ENCODE measurements at places on chromosomes 1 and 21.

DNA sequence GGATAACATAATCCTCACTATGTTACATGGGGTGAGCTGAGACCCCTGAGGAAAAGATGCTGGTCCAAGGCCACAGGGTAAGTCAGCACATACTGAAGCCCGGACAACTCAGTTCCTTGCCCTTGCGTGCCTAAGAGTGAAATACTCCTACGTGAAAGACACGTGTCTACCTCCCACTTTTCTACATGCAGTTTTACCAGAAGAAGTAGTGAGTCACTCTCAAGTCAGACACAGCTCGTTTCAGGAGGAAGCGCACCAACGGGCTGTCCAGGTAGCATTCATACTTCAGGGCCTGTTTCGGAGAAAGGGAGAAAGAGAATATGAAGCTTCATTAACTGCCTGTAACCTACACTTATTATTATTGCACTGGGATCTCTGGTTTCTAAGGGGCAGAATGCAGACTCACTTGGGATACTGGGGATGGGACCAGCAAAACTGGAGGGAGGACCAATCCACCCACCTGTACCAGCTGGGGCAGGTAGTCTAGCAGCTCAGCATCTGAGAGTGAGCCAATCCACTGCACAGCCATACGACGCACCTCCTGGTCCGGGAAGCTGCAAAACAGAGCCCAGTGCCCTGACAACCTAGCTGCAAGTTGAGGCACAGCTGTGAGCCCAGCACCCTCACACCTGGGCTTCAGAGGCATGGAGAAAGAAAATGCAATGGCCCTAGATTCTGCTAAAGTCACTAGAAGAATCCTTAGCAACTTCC, 32.4 kb upstream of the PPP1R15B start:
- DNase-seq = peak; percentile 95

GRCh38 chr1:66978201-66978600, 53.4 kb downstream of the MIER1 start:
- no peak for DNase-seq

DNA sequence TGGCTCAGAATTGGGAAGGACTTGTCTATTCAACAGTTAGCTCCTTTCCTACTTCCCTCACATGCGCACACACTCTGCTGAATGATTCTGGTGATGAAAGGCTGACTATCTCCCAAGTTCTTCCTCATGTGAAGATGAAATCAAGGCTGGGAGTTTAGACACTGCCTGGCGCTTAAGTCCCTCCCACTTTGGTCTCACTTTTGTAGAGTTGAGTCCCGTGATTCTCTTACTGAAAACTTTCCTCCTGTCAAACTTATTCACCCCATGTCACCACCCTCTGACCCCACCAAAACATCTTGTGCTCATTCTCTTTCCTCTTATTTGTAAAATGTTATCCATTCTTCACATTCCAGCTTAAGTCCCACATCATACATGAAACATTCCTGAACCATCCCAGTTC, 8.4 kb upstream of the MRPS6 start:
- no peak for DNase-seq

DNA sequence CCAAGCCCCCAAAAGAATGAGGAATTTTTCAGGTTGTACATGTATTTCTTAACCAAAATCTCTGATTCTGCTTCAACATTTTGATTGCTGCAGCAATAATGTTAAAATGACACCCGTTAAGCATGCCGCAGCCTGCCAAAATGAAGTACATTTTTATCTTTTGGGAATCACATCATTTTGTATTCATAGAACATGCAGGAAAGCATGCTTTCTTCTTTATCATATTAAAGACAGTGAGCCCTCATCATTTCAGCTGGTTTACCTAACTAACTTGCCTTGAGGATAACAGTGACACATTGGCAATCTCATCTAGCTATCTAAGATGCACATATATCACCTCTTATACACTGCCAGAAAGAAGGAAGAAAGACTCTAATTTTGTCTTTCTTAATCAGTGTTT, 299.2 kb downstream of the LTN1 start:
- DNase-seq = no peak

- DNase-seq = peak; percentile 78
Observed at GRCh38 chr1:19367584-19368041, 55.5 kb downstream of the SLC66A1 start.

DNA sequence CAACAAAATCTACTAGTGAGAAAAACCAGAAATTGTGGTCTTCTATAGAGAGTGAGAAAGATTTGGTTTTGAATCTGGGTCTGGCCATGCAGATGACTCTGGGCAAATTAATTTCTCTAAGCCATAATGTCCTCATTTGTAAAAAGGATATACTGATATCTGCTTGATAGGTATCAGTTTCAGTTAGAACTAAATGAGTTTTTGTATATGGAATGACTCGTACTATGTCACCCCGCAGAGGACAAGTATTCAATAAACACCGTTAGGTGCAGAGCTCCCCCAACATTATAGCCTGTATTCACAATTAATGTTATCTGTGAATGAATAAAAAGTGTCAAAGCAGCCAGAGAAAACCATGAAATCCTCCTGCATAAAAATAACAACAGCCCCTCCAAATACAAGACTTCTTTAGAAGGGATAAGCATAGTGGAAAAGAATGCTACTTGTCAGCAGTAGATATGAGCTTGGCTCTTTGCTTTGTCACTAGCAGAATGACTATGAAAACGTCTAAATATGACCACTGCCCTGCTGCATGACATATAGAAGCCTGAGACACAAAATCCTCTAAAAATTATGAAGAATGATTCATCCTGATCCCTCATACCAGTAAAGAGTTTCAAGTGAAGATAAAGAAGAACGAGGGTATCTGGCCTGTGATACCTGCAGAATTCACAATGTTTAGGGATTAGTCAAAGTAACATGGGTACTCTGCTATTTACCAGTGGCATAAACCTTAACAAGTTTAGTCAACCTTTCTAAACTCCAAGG, 17.8 kb downstream of the SCAF4 start:
- no peak for DNase-seq

- no peak for DNase-seq
Observed at GRCh38 chr1:110070671-110071242, at the start of gene ALX3. TSS of gene ALX3 (minus strand) at chr1:110070672. CDS start at chr1:110070612, 60 bp downstream.

DNA sequence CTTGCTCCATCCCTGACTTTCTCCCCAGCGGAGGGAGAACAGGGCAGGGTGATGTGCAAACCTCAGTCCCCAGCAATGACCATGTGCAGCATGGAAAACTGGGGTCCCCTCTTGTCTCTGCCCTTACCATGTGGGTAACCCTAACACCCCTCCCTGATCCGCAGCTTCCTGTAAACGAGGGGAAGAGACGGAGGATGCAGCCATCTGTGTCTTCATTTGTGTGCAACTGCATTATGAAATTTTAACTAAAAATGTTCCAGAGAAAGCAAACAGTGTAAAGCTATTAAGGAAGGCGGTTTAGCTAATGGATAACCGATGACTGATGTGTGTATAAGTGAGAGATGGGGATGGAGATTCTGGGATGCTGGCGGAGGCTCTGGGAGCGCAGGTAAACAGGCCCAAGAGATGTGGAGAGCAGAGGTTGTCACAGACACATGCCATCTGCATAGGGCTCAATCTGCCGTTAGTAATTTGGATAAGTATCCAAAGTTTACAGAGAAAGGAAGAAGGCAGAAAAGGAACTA, 206.6 kb downstream of the DSCAM start:
- DNase-seq = no peak

- DNase-seq = no peak
Observed at GRCh38 chr1:206761159-206761768, 9.3 kb upstream of the IL19 start.

GRCh38 chr1:228041316-228041715, 34.5 kb downstream of the WNT3A start:
- DNase-seq = no peak

DNA sequence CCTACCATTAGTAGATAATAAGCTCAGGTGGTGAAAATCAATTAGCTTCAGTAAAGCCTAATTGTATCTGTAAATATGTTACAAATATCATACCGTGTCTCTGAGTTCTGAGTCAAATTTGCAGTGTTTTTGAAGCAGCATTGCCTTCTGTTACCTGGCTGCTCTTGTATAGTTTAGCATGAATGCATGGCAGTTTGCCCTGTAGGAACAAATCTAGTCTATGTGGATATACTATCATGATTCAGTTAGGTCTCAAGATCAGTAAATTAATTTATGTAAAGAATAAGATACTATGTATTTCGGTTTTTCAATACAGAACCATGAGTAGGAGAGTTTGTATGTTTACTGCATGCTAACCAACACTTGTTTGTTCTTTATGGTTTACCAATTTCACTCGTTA, 240.6 kb upstream of the C1orf105 start:
- DNase-seq = no peak

GRCh38 chr1:18651713-18652112, 21.1 kb downstream of the PAX7 start:
- DNase-seq = no peak

- no peak for DNase-seq
Observed at GRCh38 chr1:237671262-237671661, 219.5 kb downstream of the ZP4 start.

DNA sequence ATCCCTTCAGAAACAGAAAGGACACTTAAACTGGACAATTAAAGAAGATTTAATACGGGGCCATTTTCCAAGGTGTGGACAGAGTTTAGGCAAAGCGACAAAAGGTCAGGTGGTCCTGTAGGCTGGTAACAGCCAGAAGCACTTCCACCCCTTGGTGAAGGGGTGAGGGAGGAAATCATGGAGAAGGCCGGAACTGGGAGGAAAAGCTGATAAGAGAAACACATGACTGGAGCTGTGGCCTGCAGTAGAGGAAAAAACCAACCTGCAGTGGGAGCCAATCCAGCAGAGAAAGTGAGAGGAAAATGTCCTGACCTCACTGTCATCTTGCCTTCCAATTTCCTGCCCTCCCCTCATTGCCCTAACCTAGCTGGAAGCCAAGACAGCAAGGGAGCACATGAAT, 249.8 kb downstream of the LMO4 start:
- no peak for DNase-seq

- no peak for DNase-seq
Observed at GRCh38 chr1:24551960-24552571, 3.8 kb upstream of the NCMAP start.

GRCh38 chr1:246210756-246211155, 296.3 kb downstream of the SMYD3 start:
- DNase-seq = no peak

GRCh38 chr1:236692742-236693141, 6.4 kb downstream of the ACTN2 start:
- no peak for DNase-seq

GRCh38 chr1:26993237-26994019, at the start of gene TRNP1:
TSS of gene TRNP1 (plus strand) at chr1:26993692. CDS start at chr1:26993787, 95 bp downstream.
- peak; percentile 82 for DNase-seq

DNA sequence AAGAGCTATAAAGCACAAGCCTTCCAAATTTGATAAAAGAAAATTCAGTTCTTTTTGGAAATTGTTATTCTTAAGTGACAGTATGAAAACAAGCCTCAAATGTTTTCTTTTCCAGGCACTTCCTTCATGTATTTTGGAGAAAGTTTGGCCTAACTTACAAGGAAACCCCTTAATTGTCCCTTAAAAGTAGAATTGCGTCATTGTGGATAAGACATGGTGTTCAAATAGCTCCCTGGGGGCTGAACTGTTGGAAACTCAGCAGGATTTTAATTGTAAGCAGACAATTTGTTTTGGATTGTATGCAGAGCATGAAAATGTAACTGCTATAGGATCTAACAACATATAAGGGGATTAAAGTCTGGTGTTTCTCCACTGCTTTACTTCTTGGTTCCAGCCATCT, 35.4 kb upstream of the FGGY start:
- DNase-seq = no peak

DNA sequence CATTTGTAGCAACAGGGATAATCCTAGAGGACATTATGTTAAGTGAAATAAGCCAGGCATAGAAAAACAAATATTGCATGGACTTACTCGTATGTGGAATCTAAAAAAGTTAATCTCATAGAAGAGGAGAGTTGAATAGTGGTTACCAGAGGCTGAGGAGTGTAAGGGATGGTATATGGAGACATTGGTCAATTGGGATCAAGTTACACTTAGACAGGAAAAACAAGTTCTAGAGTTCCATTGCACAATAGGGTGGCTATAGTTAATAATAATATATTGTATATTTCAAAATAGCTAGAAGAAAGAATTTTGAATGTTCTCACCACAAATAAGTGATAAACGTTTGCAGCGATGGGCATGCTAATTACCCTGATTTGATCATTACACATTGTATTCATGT, 354.6 kb downstream of the SEC16B start:
- DNase-seq = peak; percentile 80

DNA sequence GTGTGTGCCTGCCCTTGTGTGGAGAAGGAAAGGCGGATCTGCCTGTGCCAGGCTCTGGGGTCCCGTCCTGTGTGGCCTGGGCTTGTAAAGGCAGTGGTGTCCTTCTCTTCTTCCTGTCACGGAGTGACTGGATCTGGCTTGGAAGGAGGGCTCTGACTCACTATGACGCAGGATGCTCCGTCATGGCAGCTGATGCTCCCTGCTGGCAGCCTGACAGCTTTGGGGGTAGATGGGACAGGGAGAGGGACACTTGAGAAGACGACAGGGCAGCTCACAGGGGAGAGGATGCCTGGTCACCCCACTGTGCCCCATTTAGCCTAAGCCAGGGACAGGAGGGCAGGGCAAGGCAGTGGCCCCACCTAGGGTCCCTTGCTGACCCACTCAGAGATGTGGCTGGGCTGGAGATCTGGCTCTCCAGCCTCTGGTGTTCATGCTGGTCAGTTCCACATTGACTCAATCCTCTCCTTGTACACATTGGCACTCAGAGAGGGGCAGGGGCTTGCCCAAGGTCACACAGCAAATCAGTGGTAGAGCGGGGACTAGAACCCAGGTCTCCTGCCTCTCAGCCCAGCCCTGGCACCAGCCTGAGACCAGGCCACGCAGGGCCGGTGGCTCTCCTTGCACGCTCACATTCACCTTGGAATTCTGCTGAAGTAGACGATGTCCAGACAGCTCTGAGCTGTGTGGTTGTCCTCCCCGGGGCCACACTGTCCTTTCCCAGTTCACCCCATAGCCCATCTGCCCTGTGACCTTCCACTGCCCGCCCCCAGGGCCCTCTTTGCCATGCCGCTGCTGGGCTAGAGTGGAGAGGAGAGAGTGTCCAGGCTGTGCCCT, 2.8 kb upstream of the FAM131C start:
- peak; percentile 92 for DNase-seq

- no peak for DNase-seq
Observed at GRCh38 chr1:197917805-197918651, 856 bp downstream of the LHX9 start.

GRCh38 chr1:43315963-43316737, 15.4 kb downstream of the TIE1 start:
- no peak for DNase-seq

- no peak for DNase-seq
Observed at GRCh38 chr1:177448036-177448615, 277.4 kb downstream of the BRINP2 start.

GRCh38 chr1:64171797-64172281, 31.6 kb upstream of the UBE2U start:
- DNase-seq = peak; percentile 76
